ENCODE measurements at places on chromosomes 5 and 9.

DNA sequence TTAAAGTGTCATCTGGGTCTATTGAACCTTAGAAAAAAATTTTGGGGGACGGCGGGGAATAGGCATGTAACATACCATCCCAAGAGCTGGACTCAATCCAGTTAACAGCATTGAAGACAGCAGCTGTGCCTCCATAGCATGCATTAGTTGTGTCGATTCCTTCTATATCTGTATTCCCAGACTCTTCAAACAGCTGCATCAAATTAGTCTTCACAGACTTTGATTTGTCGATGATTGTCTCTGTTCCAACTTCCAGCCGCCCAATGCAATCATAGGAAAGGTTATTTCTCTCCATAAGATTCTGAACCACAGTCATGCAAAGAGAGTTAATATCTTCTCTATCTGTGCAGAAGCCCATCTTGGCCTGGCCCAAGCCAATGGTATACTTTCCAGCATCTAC, 14.8 kb downstream of the HMGCS1 start:
- no peak for DNase-seq

- DNase-seq: no peak
These were observed 533.4 kb upstream of the BRINP1 start for GRCh38 chr9:119902611-119903010.

DNA sequence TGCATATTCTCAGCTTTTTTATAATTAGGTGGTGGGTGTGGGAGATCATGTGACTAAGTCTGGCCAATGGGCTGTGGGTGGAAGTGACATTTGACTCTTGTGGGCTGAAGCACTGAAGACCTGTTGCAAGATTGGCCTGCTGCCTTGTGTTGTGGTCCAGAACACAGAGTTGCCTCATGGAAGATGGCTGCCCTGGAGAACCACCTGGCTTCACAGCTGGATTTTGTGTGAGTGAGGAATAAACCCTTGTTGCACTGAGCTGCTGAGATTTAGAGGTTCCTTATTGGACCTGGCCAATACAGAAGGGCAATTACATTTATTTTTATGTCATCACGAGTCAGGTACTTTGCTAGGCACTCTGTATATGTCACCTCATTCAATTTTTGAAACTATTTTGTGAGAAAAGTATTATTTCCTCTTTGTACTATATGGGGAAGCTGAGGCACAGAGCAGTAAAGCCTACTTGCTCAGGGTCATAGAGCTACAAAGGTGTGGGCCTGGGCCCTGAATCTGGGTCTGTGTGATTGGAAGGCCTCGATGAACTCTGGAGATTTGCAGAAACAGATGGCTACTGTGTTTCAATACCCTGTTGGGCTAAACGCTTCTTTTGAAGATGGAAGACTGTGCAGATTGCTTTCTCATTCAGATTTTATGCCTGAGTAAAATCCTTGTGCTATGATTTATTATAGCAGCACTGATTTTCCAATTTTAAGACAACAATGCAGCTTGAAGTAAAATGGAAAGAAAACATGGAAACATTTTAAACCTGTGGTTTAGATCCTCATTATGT, 71.2 kb upstream of the TBC1D2 start:
- DNase-seq: no peak

GRCh38 chr5:127586811-127587210, 62.1 kb upstream of the CTXN3 start:
- no peak for DNase-seq

DNA sequence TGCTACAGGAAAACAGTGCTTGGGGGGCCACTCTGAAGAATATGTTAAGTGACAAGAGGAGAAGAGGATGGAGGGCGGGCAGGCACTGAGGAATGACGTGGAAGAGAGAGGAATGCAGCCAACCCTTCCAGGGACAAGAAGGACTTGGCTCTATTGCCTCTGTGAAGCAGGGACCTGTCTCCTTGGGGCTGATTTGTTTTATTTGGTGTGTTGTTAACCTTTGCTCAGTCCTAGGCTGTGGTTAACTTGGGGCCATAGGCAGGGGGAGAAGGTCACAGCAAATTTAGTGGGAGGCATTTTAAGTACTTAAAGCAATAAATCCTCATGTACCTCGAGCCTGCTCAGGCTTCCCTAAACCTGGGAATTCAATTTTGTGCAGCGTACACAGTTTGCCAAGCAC, 39.9 kb downstream of the KIF4B start:
- no peak for DNase-seq

Measured in NCI-H774 (cell line).